ENCODE measurements at places on chromosomes 13 and 19. TPM values are rescaled to one million over a fixed set of nuclear protein-coding genes. Genes with fewer than 3 reads are reported as not detected.

Gene MIR17HG
- 32.8 TPM for total RNA-seq

Gene CEACAM7
- total RNA-seq: not detected

Gene FGF14
- not detected for total RNA-seq

- H3K27me3 ChIP-seq: peaks cover 19% of the 10 kb centered on the region
- no peaks in the 10 kb centered on the region for H3K4me1 ChIP-seq
- no peak overlapping the region for H3K27ac ChIP-seq
- H3K36me3 ChIP-seq: no peaks in the 10 kb centered on the region
Measured at GRCh38 chr13:23510979-23511735, 59.1 kb upstream of the TNFRSF19 start.

DNA sequence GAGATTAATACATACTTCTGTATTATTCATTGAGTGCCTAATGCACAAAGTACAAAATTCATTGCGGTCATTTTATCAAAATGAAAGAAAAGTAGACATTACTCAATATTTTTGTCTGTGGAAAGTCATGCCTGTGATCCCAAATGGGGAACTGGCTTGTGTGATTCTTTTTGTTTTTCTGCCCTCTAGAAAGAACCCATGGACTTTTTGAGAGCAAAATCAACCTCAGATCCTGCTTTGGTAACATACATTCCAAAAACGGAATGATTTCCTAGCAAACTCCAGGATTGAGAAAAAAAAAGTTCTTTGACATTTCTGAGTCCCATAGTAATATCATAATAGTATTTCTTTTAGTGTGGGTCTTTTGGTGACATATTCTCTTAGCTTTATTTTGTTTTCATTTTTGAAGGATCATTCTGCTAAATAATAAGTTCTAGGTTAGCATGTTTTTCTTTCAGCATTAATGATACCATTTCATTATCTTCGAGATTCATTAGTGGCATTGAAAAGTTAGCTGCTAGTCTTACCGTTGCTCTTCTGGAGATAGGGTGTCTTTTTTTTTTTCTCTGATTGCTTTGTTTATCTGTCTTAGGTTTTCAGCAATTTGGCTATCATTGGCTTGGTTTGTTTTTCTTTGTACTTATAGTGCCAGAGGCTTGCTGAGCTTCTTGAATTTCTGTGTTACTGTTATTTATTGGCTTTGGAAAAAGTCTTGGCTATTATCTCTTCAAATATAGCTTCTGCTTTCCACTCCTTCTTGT is 102.4 kb upstream of the CSNK1A1L start:
- DNase-seq: no peak
- H3K27me3 ChIP-seq: no peaks in the 10 kb centered on the region
- H3K36me3 ChIP-seq: no peaks in the 10 kb centered on the region
- no peak overlapping the region for H3K27ac ChIP-seq
- no peak overlapping the region for H3K4me3 ChIP-seq

DNA sequence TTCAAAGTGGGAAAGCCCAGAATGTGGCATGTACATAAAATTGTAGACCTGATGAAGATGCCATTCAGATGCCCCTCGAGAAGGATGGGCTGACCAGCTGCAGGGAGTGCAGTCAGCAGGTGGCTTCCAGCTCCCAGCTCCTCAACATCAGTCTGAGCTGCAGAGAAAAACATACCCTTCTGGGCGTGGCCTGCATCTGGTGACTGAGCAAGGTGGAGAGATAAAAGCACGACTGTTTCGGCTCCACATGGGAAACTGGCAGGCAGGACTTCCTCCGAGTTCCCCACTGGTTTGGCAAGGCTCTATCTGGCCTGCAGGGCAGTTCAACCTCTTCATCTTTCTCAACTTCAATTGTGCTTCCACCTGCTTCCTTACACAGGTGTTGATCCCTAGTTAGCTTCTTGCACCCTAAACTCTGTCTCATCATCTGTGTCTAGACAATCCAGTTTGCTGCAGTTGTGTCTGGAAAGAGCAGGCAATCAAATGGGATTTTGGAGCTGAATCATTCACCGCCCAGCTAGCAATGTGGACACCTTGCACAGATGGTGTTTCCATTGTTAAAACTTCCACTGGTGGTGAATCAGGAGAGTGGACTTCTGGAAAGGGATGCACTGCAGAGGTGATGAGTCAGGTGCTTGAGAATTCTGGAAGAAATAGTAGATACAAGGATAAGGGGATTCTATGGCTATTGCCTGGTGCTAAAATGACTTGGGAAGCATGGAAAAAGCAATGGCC is 56.8 kb downstream of the POLR1D start:
- H3K4me1 ChIP-seq: no peaks in the 10 kb centered on the region
- H3K36me3 ChIP-seq: no peaks in the 10 kb centered on the region
- no peak overlapping the region for H3K27ac ChIP-seq
- no peak for DNase-seq
- H3K4me3 ChIP-seq: no peak overlapping the region
- H3K27me3 ChIP-seq: peaks cover 17% of the 10 kb centered on the region

GRCh38 chr19:51093510-51094345 is 11.0 kb upstream of the KLK14 start:
- no peak overlapping the region for H3K27ac ChIP-seq
- peaks cover 22% of the 10 kb centered on the region for H3K36me3 ChIP-seq
- H3K4me1 ChIP-seq: peaks cover 9% of the 10 kb centered on the region
- no peak for DNase-seq
- H3K4me3 ChIP-seq: no peak overlapping the region
